ENCODE measurements at places on chromosomes 1 and 21.

GRCh38 chr1:63774617-63775417, 1.0 kb downstream of the ROR1 start:
- DNase-seq: no peak

- DNase-seq: no peak
Measured at GRCh38 chr1:101260556-101261350, 23.9 kb downstream of the S1PR1 start.

DNA sequence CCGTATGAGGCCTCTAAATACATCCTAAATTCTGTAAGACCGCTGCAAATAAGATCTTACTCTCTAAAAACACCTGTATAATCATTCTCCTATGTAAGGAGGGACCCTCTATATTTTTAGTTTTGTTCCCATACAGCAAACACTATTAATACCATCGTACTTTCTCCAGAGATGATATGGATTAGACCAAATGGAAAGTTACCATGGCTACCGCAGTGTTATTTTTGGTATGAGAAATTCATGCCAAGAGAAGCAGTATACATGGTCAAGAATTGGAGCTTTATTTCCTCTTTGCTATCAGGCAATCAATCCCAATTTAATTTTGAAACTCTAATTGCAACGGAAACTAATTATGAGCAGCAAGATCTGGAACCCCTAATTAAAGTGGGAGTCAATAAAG, 70.0 kb downstream of the BCAR3 start:
- no peak for DNase-seq

DNA sequence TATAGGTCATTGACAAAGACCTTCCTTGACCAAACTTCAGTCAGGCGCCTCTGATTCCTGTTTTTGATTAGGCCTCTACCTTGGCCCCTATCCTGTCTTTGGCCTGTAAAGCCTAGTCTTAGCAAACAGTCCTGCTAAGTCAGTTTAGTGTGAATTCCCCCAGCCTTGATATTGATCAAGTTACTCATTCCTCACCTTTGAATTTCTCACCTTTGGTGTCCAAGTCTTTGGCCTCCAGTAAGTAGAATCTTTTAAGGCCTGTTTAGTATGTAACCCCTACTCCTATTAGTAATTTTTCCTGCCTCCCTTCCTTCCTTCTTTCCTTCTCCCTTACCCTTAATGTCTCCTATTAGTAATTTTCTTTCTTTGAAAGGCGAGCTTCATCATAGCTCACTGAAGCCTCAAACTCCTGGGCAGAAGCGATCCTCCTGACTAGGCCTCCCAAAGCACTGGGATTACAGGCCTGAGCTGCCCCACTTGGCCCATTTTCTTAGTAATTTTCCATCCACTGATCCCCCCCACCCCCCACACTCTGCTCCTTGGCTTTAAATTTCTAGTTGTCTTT, 13.0 kb upstream of the ZNF692 start:
- no peak for DNase-seq

DNA sequence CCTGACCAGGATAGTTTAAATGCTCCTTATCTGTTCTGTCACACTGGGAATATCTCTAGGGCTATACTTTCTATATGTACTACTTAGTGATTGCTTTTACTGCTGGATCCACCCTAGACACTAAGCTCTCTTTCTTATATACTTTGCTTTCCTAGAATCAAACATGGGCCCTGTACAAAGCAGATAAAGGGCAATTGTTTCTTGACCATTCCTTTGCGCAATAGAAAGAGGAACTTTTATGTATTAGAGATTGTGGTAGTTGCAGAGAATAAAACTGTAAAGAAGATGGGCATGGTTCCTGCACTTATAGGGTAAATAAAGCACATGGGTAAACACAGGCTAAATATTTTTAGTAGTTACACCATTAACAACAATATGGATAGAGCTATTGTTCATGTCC, 58.8 kb downstream of the ATP6V1G3 start:
- no peak for DNase-seq

- no peak for DNase-seq
Measured at GRCh38 chr1:224959115-224959514, 29.6 kb downstream of the DNAH14 start.

GRCh38 chr1:37809942-37810341, 1.9 kb upstream of the YRDC start:
- DNase-seq: no peak

DNA sequence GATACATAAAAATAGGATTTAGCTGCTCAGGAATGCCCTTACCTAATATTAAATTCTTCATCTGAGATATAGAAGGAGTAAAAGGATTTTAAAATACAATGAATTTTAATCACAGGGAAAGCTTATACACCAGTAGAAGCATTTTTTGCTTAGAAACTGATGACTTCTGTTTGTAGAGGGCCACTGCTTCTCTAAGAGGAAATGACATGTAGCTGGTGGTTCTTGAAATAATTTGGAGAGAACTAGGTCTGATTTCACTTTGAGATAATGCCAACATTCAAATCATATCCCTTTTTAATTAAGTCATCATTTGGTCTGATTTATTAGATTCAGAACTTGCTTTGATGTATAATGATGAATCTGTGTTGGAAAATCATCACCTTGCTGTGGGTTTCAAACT, 166.6 kb upstream of the SGIP1 start:
- DNase-seq: no peak

DNA sequence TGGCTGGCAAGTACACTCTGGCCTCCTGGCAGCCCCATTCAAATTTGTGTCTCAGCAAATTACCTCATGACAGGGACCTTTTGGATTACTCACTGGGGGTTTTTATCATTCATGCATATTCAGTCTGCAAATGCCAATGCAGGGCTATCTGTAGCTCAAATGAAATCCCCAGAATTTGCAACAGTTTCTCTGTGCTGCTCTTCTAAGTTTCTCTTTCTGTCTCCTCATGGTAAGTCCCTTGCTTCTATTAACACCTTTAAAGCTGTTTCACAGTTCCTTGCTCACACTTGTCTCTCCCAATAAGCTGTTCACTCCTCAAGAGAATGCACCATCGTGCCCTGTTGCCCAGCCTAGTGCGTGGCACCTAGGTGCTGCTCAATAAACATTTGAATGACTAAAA, 3.3 kb upstream of the FAM78B start:
- DNase-seq: no peak

- DNase-seq: no peak
Measured at GRCh38 chr1:1419813-1420653, 1.0 kb downstream of the ANKRD65 start.

DNA sequence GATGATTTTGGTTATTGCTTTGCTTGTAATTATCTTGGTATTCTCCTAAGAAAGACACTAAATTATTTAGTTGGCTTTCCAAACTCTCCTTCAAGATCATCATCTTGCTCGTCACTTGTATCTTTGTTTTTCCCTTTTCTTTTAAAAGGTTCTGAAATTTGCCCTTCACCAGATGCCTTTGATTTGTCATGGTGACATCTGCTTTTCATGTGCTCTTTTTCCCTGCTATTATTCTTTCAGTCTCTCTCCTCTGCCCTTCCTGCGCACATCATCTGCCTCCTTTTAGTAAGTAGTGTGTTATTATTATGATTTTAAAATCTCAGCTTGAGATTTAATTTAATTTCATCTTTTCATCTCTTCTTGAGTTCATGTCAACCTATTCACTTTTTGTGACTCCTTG, 92.1 kb downstream of the BACH1 start:
- DNase-seq: no peak

GRCh38 chr1:33302325-33302724, 18.6 kb downstream of the A3GALT2 start:
- DNase-seq: no peak

DNA sequence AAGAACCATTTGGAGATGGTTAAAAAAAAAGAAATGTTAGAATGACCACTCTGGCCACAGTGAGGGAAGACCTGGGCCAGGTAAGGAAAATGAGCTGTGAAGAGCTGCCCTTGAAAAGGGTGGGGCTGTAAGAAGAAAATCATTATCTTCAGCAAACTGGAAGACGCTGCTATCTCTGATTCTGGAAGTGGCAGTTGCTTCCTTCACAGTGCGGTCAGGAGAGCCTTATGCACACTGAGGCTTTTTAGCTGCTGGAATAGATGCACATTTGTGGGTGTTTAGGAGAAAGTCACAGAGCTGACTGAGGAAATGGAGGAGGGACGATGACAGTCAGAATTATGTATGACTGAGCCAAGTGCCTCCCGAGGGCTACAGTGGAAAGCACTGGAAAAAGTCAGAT, 91.6 kb downstream of the TBX19 start:
- no peak for DNase-seq

- DNase-seq: no peak
Measured at GRCh38 chr1:117106478-117106877, 15.1 kb downstream of the TRIM45 start.

- no peak for DNase-seq
Measured at GRCh38 chr1:206468571-206468970, 1.7 kb upstream of the IKBKE start.

DNA sequence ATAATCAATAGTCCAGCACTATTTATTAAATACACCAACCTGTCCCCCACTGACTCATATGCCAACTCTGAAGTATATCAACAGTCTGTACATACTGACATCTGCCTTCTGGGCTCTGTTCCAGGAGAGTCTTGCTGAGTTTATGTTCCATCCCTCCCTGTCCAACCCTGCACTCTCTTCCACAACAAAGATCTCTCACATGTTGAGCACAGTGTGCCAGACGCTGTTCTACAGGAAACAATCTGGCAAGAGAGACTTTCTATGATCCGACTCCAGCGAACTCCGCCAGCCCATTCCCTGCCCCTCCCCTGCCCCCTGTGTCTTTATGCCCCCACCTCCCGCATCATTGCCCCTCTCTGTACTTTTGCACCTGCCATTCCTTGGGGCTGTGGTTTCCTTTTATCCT, 3.4 kb downstream of the LACTBL1 start:
- no peak for DNase-seq

DNA sequence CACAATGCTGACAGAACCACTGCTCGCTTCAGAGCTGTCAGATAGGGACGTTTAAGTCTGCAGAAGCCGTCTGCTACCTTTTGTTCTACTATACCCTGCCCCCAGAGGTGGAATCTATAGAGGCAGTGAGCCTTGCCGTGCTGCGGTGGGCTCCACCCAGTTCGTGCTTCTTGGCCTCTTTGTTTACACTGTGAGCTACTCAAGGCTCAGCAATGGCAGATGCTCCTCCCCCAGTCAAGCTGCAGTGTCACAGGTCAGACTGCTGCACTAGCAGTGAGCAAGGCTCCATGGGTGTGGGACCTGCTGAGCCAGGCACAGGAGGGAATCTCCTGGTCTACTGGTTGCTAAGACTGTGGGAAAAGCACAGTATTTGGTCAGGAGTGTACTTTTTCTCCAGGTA, 47.1 kb downstream of the LEPR start:
- DNase-seq: no peak

GRCh38 chr1:155083052-155083541, 4.5 kb downstream of the EFNA3 start:
- DNase-seq: no peak

- no peak for DNase-seq
Measured at GRCh38 chr1:75600781-75601180, 10.1 kb downstream of the SLC44A5 start.

DNA sequence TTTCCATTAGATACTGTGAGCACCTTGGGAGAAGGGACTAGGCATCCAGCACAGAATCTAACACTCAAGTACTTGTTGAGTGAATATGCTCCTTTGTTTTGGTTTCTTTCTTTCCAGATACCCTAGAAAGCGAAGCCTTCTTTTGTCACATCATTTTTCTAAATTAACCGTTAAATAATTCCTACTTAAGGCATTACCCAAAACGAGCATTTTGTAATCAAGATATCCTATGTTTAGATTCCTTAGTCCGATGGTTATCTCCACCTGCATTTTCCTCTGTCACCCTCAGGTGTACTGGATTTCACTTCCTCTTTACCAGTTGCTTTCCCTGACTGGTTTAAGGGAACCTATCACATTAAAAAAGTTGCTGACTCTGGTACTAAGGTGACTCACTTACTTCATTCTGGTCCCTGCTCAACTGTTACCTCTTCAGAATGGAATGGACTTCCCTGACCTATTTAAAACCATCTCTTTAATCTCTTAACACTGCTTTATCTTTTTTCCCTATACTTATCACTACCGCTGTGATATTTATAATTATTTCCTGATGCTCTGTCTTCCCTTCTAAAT, 3.2 kb downstream of the B3GALNT2 start:
- no peak for DNase-seq

GRCh38 chr1:154938604-154939399, 2.3 kb upstream of the PMVK start:
- no peak for DNase-seq

- peak; percentile 3 for DNase-seq
Measured at GRCh38 chr1:2894381-2895041, 93.0 kb upstream of the TTC34 start.

GRCh38 chr1:196142111-196142640, 466.1 kb downstream of the KCNT2 start:
- no peak for DNase-seq

DNA sequence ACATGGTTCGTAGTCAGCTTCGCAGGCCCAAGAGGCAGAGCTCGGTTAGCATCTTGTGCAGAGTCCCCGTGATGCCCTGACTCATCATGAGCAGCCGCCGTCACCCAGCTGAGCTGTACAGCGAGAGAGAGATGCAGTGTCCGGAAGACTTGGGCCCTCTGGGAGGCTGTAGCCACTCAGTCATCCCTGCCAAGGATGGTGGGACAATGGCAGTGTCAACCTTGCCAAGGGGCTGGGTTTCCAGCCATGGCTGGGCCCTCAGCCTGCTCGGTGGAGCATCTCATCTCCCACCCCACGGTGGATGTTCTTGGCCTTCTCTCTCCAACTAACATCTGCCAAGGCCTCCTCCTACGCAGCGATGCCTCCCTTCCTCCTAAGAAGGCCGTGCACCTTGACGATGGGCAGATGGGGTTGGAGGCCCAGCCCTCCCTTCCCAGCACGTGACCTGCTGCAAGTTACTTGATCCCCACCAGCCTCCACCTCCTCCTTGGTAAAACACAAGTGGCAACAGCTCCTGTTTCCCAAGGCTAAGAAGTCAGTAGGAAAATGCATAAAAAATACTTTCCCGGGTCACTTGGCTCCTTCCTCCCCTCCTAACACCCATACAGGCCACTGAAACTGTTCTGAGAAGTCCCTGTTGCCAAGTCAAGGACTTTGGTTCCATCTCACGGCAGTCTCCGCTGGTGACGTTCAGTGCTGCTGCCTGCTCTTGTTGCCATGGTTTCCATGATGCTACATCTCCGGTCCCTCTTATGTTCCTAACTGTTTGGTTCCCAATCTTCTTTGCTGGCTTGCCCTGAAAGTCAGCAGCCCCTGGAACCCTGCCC, 384.7 kb upstream of the VAMP3 start:
- no peak for DNase-seq

DNA sequence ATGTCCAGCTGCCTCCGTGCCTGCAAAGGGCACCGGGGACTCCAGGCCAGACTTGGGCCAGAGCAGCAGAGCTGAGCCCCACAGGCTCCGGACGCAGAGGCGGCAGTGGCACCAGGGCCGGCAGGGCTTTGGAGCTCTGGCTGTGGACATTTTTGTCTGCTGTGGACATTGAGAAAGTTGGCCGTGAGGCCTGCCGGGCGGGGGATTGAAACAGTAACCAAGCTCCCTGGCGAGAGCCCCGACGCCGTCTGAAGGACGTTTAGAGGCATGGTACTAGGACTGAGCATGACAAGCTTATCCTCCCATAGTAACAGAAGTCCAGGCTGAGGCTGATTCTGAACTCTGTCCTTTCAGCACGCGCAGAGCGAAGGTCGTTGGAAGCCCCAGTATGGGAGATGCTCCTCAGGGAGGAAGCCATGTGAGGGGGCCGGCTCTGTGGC, 323.8 kb downstream of the AMY1C start:
- DNase-seq: no peak

Data from stimulated activated CD4-positive, alpha-beta T cell treated with anti-CD3 and anti-CD28 coated beads, Interleukin-12 subunit alpha, Interleukin-12 subunit beta, amount 100 ng/mL, for 24 hours (primary cell).